Ovary (tissue), 10 donors: ENCODE measurements at places on chromosomes 1 and 21. TPM values are rescaled to one million over a fixed set of nuclear protein-coding genes. Genes with fewer than 3 reads are reported as not detected.

ZNF593OS gene
- total RNA-seq = not detected

SH3GLB1 gene
- 49.5 TPM for total RNA-seq

DSCAM gene
- total RNA-seq = 0.12 TPM

DNA sequence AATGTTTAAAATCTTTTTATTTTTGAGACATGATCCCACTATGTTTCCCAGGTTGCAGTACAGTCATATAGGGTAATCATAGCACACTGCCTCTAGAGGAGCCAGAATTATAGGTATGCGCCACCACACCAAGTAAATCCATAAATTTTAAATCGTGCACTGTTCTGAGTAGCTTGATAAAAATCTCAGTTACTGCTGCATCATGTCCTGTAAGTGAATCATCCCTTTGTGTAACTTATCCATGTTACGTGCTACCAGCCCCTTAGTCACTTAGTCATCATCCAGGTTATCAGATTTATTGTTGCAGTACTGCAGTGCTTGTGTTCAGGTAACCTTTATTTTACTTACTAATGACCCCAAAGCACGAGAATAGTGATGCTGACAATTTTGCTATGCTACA, 1770.9 kb downstream of the BRINP3 start:
- no peak for DNase-seq

- no peak for DNase-seq
These were observed 546.7 kb downstream of the PTPRU start for GRCh38 chr1:29782846-29783507.

DNA sequence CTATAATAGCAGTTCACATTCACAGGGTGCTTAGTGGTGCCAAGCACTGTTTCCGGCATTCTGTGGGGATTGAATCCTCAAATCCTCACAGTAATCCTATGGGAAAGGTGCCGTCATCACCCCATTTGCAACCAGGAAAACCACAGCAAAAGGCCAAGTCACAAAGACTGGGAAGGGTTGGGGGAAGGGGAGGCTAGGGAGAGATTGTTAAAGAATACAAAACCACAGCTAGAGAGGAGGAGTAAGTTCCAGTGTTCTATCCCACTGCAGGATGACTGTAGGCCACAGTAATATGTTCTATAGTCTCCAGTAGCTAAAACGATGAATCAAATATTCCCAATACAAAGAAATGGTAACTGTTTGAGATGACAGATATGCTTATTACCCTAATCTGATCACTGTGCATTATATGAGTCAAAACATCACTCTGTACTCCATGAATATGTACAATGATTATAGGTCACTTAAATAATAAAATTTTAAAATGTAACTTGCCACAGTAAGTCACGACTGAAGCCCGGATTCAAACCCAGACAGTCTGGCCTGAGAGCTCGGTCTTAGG, 256.8 kb downstream of the TOMM20 start:
- no peak for DNase-seq

DNA sequence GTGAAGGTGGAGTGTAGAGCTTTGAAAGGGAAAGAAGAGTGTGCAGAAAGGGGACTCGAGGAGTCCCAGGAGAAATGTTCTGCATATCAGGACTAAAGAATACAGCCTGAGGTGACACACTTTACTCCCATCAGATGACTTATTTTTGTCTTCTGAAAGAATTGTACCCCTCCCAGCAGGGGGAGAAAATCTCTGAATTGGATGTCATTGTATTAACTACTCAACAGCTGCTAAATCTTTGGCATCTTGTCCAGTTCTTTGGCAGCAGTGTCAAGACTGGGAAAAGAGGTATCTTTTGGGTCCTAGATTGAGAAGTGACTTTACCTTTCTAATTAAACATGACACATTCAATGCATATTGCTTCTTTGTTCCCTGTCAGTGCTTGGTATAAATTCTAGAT, 18.9 kb downstream of the UBE4B start:
- DNase-seq = no peak

GRCh38 chr21:27787046-27787445, 820.2 kb upstream of the ADAMTS5 start:
- DNase-seq = no peak

DNA sequence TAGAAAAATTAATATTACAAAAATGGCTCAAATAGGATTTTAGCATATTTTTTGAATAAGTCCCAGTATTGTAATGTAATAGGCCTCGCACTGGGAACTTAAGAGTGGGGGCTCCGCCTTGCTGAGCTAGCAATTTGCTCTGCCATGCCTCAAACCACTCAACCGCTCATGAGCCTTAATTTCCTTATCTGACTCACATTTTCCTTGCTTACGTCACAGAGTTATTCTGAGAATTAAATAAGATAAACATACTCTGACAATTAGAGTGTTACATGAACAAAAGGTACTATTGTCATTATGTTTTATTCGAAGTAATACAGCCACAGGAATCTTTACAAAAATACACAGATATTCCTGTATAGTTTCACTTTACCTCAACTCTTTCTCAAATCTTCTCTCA, 108.1 kb downstream of the SLC44A5 start:
- DNase-seq = no peak

GRCh38 chr1:214540324-214540723, 11.1 kb downstream of the PTPN14 start:
- no peak for DNase-seq
